ENCODE measurements at places on chromosomes 1 and 21. TPM values are rescaled to one million over a fixed set of nuclear protein-coding genes. Genes with fewer than 3 reads are reported as not detected.

Gene CD5L
- not detected for total RNA-seq

Gene LCE1F
- not detected for total RNA-seq

Gene ECM1
- 0.60 TPM for total RNA-seq

Gene POMGNT1
- 38.6 TPM for total RNA-seq

Gene PCAT6
- total RNA-seq = 0.40 TPM

Gene OSCP1
- total RNA-seq = 14.2 TPM

Gene CRP
- total RNA-seq = not detected

Gene TNFRSF1B
- 1.6 TPM for total RNA-seq

Gene C1orf56
- total RNA-seq = 0.52 TPM

Gene SGIP1
- 6.1 TPM for total RNA-seq

DNA sequence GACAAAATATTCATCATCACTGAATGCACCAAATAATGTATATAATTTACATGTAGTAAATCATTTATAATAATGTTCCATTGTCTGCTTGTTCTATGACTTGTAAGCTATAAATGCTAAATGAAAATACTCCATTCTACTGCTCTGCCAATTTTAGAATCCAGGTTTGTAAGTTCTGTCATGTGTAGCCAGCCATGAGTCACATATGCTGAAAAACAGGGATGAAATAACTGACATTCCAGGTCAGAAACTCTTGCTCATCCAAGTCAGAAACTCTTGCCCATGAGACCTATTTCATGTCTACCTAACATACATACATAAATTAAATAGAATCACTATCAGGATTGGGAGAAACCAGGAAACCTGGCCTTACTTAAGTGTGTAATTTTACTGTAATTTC lies 95.6 kb downstream of the ASH1L start:
- peak; percentile 95 for DNase-seq

DNA sequence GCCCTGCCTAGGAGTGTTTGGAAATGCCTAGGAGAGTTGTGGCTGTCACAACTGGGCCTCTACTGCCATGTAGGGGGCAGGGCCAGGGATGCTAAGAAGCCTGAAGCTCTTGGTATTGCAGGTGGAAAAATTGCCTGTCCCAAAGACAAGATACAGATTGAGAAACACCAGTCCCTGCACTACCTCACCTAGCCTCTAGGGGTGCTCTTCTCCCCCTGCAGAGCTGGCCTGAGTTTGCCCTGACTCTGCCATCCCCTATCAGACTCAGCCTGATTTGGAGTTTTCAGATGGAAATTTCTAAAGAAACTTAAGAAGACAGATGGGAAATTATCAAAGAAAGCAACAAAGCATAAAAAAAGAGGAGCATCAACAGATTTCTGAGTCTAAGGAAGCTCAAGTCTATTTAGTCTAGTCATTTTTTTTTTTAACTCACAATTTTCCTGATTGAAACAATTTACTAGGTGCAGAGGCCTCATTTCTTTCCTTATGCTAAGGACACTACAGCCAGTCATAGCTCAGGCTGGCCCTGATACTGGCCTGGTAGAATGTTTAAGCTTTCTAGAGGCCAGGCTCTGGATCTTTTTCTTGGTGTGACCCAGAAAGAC lies 61.4 kb upstream of the LRRN2 start:
- DNase-seq = peak; percentile 45

DNA sequence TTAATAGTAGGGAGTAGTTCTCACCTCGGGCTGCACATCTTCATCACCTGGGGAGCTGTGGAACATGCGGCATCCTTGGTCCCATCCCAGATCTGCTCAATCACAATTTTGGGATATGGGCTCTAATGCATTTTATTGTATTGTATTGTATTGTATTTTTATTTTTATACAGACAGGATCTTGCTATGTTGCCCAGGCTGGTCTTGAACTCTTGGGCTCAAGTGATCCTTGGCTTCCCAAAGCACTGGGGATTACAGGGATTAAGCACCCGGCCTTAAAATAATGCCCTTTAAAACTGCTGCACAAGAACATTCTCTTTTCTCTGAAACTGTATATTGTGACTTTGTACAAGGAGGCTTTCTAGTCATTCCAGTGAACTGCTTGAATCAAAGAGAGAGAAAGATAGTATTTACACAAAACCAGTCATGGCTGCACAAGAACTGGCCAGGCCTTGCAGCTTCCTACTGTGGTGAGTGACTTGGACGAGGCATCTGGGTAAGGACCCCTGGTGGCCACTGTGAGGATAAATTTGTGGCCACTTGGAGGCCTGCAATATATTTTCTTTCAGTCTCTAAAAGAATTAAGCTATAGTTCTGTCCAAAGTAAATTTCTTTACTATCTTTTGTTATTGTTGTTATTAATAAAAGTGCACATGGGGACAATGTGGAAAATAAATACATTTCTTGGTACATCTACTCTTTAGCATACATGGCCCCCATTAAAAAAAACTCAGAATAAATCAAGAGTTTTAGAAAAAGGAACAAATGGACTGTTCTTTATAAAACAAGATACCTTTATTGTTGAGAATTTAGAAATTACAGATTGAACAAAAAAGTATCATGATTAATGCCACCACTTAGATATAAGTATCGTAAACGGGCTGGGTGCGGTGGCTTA lies 48.0 kb downstream of the TBCE start:
- DNase-seq = peak; percentile 81

- no peak for DNase-seq
Observed at GRCh38 chr1:99122039-99122438, 117.4 kb upstream of the PLPPR5 start.

- DNase-seq = no peak
Observed at GRCh38 chr1:20158358-20159070, 19.4 kb downstream of the PLA2G2F start.

DNA sequence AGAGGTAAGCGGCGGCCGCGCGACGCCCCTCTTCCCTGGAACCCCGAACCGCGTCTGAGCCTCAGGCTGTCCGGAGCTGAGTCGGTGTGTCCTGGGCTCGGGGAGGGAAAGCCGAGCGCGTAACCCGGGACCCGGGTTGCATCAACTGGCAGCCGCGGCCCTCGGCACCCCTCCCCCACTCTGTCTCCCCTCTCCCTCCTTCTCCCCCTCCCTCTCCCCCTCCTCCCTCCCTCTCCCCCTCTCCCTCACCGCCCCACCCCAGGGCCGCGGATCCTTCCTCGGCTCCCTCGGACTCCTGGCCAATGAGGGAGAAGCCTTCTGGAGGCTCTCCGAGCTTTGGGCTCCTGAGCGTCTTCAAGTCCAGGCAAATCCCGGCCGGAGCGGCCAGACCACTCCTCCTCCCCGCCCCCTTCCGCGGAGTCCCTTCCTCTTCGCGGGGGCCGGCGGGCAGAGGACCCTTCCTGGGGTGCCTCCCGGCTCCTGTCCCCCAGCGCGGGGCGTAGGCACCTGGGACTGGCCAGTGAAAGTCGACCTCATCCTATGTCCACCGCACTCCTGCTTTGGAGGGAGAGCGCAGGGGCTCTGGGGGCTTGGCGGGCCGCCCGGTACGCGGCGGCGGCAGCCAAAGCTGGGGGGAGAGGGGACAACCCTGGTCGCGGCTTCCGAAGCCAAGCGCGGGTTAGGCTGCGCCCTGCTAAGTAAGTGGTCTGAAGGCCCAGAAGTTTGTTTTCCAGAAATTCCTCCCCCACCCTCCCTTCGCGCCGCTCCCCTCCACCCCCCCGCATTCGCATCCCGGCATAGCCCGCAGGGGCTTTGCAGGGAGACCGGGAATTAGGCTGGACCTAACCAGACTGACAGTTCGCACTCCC lies 850 bp downstream of the SESN2 start:
- peak; percentile 73 for DNase-seq

- peak; percentile 51 for DNase-seq
Observed at GRCh38 chr1:198088360-198089071, 68.3 kb upstream of the NEK7 start.

DNA sequence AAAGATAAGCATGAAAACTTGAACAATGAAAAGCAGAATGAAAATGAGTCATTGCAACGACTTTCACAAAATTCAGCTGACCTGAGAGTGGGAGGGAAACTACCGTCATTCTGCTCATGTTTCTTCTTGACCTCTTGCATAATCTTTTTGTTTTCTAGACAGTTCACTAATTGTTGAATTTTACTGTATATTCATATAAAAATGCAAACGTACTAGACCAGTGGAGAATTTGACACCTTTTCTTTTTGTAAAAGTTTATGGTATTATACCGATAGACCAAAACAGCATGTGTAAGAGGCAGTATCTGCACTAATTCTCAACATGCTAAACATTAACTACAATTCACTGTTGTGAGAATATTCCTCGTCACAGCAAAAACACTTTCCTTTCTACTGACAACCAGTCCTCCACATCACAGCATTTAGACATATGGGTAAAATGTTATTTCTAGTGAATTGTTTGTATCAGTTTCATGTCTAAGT lies 137.8 kb downstream of the GREM2 start:
- DNase-seq = peak; percentile 69

DNA sequence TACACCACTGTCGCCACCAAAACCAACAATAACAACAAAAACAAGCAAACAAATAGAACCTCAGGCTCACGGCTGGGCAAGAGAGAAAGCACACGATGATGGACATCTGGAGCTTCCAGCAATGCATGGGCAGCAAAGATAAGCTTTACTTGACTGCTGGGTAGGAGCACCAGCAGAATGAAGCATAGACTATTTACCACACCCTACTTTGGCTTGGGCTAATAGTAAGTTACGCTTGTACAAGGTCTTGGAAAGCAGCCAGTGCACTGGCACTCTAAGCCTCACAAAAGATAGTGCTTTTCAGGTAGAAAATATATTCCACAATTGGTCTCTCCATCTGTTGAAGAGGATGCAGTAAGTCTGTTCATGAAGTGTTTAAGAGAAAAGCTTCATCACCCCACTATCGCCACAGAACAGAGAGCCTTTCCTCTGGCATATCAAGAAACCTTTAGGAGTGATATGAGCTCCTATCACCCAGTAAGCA lies 13.6 kb downstream of the ADIPOR1 start:
- DNase-seq = no peak

DNA sequence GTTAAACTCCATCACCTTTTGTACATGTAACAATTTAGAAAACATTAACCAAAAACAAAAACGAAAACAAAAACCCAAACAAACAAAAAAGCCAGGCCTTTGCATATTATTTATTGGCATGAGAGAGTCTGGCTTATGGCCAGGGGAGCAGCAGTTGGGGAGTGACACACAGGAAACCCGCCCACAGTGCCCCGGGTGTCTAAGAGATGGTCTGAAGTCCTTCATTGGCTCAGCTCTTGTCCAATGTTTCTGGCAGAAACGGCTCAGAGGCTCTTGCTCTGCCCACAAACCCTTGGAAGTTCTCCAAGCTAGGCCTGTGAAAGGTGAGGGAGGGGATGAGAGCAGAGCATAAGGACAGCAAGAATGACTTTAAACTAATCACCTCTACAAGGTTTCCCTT lies 131.5 kb downstream of the CNIH3 start:
- DNase-seq = peak; percentile 72

- no peak for DNase-seq
Observed at GRCh38 chr1:117698398-117699160, 92.7 kb downstream of the TENT5C start.

GRCh38 chr1:36622741-36623648 lies 140.3 kb upstream of the CSF3R start:
- DNase-seq = peak; percentile 40

GRCh38 chr1:111364690-111365089 lies 62.8 kb downstream of the OVGP1 start:
- DNase-seq = peak; percentile 16

- DNase-seq = no peak
Observed at GRCh38 chr1:53629101-53629691, 109.8 kb downstream of the GLIS1 start.

DNA sequence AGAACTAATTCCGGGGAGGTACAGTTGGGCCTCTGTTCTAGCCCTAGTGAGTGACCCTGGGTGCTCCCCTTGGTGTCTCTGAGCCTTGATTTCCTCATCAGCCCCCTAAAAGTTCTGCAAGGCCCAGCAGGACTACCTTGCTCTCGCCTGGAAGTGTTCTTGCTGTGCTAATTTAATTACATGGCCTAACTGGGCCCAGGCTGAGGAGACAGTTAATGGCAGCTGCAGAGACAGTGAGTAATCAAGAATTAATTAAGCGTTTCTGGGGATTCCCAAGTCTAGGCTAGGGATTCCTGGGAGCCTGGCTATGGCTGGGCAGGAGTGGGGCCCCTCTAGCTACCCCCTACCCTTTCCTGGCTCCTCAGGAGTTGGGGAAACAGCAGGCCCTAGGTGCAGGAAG lies 24.7 kb upstream of the DMBX1 start:
- DNase-seq = peak; percentile 21

- peak; percentile 17 for DNase-seq
Observed at GRCh38 chr1:16048573-16049189, 5.1 kb downstream of the CLCNKB start.

DNA sequence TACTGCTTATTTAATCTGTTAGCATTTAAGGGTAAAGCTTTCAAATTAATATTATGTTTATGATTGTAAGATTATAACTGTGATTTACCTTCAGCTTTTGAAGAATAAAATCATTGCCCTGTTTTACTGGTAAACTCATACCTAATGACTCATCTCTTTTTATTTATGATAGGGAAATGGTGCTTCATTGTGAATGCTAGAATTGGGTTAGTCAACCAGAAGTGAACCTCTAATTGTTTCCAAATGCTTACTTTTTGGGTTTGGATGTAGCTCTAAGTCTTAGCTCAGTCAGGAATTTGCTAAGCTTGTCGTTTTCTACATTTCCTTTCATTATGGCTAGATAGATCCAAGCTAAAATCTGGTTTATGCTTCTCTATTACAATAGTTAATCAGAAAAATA lies 59.4 kb downstream of the SLC30A7 start:
- peak; percentile 65 for DNase-seq

GRCh38 chr1:29453502-29454240 lies 217.3 kb downstream of the PTPRU start:
- peak; percentile 49 for DNase-seq

DNA sequence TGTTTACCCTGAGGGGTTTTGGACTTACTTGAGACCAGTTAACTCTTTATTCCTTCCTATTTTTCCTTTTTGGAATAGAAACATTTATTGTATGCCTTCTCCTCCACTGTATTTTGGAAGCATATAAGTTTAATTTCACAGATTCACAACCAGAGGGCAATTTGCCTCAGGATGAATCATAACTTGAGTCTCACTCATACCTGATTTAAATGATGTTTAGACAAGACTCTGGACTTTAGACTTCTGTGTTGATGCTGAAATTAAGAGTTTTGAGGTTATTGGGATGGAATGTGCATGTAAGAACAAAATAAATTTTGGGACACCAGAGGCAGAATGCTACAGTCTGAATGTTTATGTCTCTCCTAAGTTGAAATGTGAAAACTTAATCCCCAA lies 7.1 kb upstream of the ADAM30 start:
- DNase-seq = peak; percentile 7

Data from renal cortical epithelial cell (primary cell).